ENCODE measurements at places on chromosomes 1 and 21.

DNA sequence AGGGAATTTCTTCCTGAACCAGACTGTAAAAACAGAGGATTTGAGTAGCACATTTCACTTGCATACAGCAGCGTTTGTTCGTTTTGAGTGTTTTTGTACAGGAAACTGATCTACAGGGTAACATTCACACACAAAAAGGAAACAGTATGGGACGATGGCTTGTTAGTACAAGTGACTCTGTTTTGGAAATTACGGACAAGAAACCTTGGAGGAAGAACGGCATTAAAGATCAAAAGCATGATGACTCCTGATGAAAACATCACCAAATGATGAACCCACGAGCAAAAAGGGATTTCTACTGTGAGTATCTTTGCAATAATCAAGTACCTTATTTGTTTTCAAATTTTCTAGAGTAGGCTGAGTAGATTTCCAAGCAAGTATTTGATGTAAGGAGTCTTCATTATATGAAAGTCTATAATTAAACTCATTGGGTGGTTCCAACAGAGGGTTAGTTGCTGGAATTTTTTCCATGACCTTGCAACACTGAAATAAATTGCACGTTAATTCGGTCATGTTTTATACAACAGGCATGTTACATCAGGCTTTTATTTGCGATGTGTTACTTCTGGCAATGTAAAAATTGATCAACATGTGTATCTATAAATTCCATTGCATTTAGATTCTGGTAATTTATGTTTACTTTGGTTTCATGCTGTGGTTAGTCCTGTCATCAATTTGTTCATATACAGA lies 76.7 kb upstream of the KCNK2 start:
- DNase-seq, result no peak

DNA sequence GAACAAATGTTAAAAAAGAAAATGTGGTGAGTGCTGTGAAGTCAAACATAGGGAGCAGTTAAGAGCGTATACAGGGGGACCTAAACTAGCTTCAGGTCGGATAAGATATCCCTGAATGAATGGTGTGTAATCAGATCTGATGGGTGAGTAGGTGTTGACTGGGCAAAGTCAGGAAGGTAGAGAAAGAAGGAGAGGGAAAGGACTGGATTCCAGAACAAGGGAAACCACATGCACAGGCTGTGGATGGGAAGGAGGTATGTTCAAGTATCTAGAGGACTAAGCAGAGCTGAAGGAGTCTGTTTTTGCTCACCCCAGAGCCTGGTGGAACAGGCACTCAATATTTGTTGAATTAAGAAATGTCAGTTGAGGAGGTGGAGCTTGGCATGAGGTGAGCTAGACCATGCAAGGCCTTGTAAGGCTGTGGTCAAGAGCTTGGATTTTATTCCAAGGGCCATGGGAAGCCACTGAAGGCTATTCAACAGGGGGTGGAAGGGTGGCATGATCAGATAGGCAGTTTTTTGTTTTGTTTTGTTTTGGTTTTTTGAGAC lies 27.4 kb downstream of the MAP7D1 start:
- DNase-seq, result no peak

DNA sequence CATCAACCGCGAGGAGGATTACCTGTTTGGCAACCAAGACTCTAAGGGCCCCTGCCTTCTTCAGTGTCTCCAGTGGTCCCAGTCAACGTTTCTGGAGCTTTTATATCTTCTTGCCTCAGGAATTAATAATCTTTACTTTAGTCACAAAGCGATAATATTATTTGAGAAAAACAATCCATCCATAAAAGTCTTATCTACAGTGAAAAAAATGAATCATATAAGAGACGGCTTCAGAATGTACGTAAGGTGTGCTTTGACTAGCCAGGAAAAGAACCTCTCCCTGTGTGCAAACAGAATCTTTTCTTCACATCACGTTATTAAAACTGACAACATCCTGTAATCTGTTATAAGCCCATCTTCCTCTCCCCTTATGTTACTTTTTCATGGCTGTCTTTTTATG lies at the start of gene REG4:
Gene REG4 (minus strand): TSS at position 74 of the 400 bp plus-strand sequence. CDS start 2,691 bp downstream, outside the sequence.
- DNase-seq, result no peak

DNA sequence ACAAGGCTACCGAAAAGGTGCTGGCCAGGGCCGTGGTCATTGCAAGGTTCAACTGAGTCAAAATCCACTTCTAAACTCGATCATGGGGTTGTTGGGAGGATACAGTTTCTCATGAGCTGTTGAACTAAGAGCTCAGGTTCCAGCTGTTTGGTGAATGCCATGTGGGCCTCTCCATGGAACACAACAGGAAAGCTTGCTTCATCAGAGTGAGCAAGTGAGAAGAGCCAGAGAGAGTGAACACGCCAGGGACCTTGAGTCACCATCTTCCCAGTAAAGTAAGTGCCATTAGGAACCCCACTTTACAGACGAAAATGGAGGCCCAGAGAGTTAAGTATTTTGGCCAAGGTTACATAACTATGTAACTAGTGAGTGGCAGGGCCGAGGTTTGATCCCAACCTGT lies 475.1 kb upstream of the VAMP3 start:
- no peak for DNase-seq

- peak; percentile 4 for DNase-seq
Observed at GRCh38 chr1:41649396-41650027, 165.0 kb upstream of the EDN2 start.
